ENCODE measurements at places on chromosomes 6 and 20.

DNA sequence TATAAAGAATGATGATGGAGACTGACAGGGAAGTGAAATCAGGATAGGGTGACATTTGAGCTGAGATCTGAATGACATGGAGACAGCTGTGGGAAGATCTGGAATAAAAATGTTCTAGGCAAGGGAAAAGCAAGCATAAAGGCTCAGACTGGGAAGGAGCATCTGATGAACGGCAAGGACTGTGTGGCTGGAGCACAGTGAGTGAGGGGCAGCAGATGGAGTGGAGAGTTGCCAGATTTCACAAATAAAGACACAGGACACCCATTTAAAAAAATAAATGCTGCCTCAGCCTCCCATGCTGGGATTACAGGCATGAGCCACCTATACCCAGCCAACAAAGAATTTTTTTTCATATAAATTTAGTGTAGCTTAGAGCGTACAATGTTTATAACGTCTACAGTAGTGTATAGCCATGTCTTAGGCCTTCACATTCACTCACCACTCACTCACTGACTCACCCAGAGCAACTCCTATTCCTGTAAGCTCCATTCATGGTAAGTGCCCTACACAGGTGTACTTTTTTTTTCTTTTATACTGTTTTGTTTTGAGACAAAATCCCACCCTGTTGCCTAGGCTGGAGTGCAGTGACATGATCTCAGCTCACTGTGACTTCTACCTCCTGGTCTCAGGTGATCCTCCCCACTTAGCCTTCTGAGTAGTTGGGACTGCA is 2.4 kb upstream of the ZBTB24 start:
- DNase-seq: no peak

GRCh38 chr20:13344671-13345070 is 123.6 kb downstream of the ISM1 start:
- DNase-seq: no peak

DNA sequence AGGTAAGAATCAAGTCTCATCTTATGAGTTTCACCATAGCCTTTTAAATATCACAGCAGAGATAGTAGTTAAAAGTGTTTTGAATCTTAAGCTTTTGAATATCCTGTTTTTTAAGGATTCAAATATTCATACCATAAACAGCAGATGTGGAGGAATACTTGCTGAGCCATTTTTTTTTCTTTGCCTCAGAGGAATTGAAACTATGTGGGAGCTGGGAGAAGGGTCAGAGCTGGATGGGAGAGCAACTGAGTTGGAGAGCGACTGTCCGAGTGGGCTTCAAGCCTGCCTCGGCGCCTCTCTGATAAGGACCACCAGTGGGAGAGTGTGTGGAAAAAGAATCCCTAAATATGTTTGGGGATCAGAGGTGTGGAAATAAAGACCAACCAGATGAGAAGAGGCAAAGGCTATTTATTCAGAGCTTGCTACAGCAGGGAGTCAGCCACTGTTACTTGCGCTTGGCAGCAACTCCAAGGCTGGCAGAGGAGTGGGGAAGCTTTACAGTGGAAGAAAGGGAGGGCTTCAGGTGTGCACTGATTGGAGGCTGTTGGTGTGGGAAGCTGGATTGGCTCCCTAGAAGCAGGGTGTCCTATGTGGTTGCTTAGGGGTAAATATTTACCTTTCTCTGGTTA is 34.3 kb upstream of the MCUR1 start:
- DNase-seq: no peak

- DNase-seq: no peak
These were observed 149.5 kb downstream of the ANKRD60 start for GRCh38 chr20:58078741-58079522.

GRCh38 chr20:438571-439469 is 23.5 kb downstream of the TBC1D20 start:
- peak; percentile 52 for DNase-seq

- DNase-seq: no peak
These were observed 150.3 kb downstream of the PTPRK start for GRCh38 chr6:128370072-128370471.

- DNase-seq: no peak
These were observed 1.1 kb downstream of the HSF2 start for GRCh38 chr6:122400462-122401089.

DNA sequence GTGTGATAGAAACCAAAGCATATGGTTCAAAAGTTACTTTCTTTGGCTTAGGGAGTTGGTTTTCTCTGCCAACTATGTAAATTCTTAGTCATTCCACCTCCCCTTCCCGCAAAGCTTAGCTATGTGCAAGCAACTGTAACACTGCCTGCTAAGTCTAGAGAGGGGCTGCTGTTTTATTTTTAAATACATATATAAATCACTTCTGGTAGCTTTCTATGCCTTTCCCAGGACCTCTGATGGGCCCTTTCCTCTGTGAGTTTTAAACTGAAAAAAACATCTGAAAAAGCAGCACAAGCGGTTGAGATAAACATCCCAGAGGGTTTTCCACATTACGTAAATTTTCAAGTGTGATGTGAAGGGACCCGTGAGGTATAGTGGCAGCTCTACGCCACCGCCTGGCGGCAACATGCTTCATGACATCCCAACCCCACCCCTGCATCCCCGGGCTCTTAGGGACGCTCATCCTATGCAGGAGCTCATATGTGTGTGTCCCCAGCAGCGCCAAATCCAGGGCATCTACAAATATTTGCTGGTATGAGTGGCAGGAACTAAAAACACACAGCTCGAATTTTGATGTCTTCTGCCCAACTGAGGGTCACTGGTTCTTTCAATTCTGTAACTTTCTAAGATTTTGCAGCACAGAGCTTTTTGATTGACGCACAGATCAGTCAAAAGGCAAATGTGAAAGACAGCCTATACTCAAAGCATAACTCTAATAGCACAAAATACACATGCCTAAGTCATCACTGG is 12.7 kb downstream of the SAYSD1 start:
- no peak for DNase-seq

DNA sequence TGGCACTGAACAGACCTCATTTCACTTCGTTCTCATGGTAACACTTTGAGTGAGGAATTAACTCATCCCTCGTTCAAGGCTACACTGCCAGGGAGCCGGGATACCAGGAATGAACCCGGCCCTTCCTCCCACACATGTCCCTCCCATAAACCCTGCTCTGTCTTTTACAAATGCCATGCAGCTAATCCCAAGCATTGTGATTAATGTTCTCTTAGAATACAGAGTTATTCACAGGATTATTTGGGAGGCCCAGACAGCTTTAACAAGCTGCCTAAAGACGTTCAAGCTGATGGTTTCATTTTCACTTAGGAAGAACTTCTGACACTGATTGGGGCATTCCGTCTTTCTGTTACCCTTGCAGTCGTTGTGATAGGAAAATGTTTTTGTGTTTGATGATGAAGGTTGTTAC is 42.5 kb upstream of the CD83 start:
- no peak for DNase-seq

DNA sequence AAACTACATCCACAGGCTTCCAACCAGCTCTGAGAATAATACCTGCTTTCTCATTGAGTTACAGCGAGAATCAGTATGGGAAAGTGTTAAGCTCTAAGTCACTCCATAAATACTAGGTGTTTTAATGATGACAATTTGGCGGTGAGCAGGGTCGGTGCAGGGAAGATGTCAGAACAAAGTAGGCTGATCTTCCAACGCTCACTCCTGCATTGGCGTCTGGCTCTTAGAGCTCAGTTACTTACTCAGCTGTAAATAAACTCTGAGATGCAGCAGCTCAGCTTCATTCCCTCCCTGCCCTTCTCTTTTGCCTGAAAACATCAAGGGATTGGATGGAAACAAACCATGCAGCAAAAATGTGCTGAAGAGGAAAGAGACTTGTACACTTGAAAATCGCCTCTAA is 102.5 kb upstream of the SPACA1 start:
- DNase-seq: no peak

DNA sequence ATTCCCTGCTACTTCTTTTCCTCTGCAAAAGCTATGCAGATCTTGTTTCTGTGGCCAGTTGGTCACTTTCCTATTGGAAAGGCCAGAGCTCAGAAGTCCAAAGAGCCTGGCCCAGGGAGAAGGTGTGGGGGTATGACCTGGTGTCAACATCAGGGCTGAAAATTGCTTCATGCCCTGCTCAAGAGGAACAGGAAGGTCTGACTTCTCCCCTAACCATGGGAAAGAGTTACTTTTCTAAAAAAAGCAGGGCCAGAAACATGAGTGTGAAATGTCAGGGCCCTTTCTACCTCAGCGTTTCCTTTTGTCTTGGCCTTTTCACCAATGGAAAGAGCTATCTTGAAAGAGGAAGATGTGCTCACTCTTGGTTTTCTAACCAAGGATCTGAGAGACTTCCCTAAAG is 117.4 kb downstream of the MAFB start:
- DNase-seq: no peak

DNA sequence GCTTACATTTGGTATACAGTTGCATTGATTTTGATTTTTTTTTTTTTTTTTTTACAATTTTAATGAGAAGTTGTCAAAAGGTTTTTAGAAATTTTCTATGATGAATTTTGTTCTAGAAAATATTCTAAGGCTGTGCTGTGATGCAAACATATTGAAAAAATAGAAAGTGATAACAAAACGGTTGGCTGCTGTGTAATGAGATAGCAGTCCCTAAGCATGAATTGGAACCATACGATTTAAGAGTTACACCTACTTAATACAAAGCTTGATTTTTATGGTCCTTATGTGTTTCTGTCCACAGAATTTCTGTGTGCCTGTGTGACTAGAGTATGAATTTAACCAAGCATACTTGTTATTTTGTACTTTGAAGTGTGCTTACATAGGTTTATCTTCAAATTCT is 12.1 kb downstream of the HIVEP1 start:
- no peak for DNase-seq

DNA sequence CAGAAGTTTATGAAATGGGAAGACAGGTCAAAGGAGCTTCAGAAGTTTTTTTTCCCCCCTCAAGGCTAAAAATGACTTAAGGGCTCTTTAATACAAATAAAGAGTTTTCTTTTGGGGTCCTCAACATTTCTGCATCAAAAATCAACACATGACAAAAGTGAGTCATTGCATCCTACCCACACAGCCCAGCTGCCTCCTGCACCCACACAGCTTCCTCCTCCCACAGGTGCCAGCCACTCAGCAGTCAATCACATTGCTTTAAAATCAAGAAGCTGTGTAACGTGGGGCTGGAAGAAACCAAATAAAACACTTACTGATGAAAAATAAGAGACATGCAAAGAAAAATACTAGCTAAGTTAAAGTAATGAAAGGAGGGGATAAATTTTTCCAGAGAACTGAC is 68.5 kb downstream of the MAP3K5 start:
- DNase-seq: no peak

GRCh38 chr6:31702405-31702818 is 712 bp downstream of the ABHD16A start:
- DNase-seq: no peak

DNA sequence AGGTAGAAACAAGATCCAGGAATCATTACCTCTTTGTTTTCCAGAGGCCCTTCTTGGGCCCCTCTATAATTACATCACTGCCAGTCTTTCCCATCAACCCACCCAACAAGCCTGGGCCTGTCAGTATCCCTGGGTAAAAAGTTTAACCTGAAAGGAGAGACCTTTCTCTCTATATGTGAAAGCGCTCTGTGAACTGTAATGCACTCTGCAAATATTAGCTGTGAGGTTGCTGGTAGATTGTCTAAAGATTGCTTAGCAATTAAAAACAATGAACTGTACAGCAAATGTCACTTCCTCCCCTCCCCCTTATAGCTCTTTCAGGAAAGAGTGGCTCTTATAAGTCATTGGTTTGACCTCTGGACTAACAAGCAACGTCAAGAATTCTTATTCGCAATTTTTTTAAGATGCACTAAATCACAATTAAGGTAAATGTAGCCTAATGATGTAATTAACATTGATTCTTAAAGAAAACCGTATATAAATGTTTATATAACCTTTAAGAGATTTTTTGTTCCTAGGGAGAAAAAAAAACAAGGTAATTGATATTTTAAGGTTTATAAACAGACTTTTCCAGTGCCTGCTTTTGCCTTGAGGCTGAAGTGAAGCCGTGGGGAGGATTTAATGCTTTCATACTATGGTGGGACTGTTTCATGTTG is 18.4 kb downstream of the ECT2L start:
- no peak for DNase-seq

- no peak for DNase-seq
These were observed 7.8 kb upstream of the TRIM38 start for GRCh38 chr6:25954756-25955155.

GRCh38 chr20:34921436-34921835 is 34.2 kb downstream of the GSS start:
- no peak for DNase-seq

GRCh38 chr6:44356487-44356886 is 14.0 kb downstream of the SPATS1 start:
- no peak for DNase-seq

DNA sequence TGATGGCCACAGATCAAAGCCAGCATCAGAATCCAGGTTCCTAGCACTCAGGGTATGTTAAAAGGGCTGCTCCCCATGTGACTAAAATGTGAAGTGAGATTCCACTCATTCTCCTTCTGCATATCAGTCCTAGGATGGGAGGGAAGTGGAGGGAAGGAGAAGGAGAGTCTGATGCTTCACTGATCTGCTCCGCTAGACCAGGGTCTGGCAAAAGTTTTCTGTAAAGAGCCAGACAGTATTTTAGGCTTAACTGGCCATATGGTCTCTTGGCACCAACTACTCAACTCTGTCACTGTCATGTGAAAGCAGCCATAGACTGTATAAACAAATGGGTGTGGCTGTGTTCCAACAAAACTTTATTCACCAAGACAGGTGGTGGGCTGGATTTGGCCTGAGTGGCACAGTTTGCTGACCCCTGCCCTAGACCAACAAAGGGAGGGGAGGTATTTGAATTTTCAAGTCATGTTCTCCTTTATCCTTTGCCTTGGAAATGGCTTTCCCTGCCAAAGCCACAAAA is 22.6 kb downstream of the GHRH start:
- DNase-seq: no peak

GRCh38 chr6:130019326-130020072 is 1.1 kb downstream of the L3MBTL3 start:
- peak; percentile 6 for DNase-seq

Measured in effector memory CD4-positive, alpha-beta T cell (primary cell).